ENCODE measurements at places on chromosomes 7 and 10. TPM values are rescaled to one million over a fixed set of nuclear protein-coding genes. Genes with fewer than 3 reads are reported as not detected.

The KIF11 gene
- 4.7 TPM for polyA plus RNA-seq

The PSD gene
- polyA plus RNA-seq = 0.10 TPM

The PRSS1 gene
- polyA plus RNA-seq = not detected

The TES gene
- 35.3 TPM for polyA plus RNA-seq

The RET gene
- polyA plus RNA-seq = 0.03 TPM

The TMEM213 gene
- not detected for polyA plus RNA-seq

The UNCX gene
- polyA plus RNA-seq = not detected

The DLX6 gene
- not detected for polyA plus RNA-seq

The ZC3HAV1L gene
- polyA plus RNA-seq = 15.9 TPM

The FUOM gene
- polyA plus RNA-seq = 39.0 TPM

The LOXL4 gene
- 1.9 TPM for polyA plus RNA-seq

The PNPLA8 gene
- polyA plus RNA-seq = 4.2 TPM

DNA sequence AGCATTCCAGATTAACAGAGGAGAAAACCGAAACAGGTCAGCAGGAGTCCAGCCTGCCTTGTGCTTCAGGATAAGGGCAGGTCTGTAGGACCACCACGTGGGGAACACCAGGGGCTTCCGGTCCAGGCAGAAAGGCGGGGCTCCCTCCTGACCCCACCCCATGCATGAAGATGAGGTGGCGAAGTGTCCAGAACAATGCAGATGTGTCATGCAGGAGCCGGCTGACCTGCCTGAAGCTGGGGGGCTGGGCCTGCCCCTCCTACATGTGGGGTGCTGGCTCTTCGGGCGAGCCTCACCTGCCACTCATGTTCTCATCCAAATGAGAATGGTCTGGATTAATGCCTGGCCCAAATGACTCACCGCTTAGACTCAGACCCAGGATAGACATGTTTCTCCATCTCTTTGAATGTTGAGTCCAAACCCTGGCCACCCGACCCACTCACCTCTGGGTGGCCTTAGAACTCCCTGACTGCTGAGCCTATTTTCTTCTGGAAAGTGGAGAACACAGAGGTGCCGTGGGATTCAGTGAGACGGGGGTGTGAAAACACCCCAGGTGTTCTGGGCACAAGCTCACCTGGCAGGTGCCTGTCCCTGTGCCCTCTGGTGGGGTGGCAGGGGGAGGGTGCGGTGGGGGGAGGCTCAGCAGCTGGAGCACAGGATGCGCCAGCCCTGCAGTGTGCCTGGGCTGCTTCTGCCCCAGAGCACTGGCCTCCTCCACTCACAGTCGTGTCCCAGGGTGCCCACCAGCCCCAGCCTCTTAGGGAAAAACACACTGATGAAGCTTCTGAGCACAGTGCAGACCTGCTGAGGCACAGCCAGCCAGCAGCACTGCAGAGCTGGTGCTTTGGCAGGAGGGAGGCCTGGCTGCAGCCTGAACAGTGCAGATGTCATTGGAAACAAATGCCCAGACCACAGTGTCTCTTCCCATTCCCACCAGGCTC lies 55.2 kb upstream of the GDF10 start:
- no peak for DNase-seq

GRCh38 chr7:129168231-129169021 lies 20.0 kb upstream of the SMO start:
- no peak for DNase-seq

DNA sequence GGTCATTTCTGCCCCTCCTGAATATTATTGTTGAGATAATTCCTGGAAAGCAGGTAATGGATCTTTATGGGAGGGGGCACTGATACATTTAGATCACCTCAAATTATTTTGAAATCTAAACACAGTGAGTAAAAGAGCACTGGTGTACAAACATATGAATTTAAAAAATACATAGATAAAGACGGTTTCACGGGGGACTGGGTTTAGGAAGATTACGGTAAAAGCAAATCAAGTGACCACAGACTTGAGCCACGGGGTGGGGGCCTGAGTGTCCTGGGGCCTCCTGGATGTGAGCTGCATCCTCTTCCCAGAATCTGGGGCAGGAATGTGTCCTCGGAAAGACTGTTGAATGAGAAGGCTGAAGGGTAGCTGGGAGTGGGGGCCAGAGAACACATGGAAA lies 219.1 kb upstream of the KLF6 start:
- no peak for DNase-seq

GRCh38 chr10:119737039-119737663 lies 11.3 kb downstream of the INPP5F start:
- no peak for DNase-seq

DNA sequence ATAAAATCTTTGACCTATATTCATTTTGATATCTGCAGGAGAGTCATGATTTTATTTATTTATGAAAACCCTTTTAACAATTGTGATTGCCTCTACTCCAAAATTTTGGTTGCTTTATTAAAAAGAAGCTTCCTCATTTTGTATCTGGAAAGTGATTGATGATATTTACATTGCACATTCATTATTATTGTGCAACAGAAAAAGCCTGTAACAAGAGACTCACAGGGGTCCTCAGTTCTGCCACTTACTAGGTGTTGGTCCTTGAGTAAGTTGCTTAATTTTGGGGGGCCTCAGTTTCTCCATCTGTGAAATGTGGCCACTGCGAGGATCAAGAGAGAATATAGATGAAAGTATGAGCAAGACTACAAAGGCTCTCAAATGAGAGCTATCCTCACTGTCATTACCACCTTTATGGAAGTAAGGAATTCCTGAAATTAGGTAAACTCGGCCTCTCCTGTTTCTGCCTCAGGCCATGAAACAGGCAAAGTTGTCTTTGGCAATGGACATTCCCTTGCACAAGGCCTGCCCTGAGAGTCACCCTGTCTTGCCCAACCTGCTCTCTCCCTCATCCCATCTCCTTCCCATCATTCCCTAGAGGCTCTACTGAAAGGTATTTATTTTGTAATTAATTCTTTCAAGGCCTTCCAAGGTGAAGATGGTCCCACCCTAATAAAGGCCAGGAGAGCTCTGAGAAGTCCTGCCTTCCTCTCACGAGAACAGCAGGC lies 66.1 kb upstream of the ABLIM1 start:
- DNase-seq = no peak

- no peak for DNase-seq
Observed at GRCh38 chr7:68224041-68224741, 1227.6 kb downstream of the TYW1 start.

- no peak for DNase-seq
Observed at GRCh38 chr7:128919881-128920799, 9.6 kb upstream of the KCP start.

GRCh38 chr10:48711830-48712229 lies 27.2 kb downstream of the WDFY4 start:
- no peak for DNase-seq

- no peak for DNase-seq
Observed at GRCh38 chr7:17152721-17153120, 145.7 kb upstream of the AHR start.

DNA sequence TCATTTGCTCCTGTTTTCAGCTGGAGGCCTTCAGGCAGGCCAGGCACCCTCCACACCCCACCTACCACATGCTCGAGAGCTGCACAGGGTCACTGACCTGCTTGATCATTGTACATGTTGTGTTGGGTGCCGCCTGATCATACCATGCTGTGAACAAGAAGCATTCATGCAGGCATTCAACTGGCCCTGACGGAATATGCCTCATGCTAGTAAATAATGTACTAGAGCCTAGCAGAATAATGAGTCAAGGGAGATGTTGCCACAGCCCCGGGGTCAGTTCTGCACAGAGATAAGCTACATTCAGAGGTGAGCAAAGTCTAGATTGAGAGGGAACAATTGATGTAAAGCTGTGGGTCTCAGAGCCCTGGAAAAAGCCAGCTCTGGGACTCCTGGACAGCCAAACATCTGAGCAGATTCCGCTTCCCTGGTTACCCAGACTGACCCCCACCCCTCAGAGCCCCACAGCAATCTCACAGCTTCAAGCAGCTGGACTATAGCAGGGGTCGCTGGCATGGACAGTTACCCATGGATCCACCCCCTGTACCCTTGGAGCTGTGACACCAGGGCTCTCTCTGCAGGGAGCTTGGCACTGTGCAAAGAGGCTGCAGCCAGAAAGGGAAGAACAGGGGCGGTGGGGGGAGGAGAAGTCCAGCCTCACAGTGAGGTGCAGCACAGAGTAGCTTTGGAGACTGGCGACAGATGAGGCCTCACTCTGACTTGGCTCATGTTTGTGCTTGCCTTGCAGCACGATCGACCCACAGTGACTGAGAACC lies 86.6 kb downstream of the FRMPD2 start:
- no peak for DNase-seq

DNA sequence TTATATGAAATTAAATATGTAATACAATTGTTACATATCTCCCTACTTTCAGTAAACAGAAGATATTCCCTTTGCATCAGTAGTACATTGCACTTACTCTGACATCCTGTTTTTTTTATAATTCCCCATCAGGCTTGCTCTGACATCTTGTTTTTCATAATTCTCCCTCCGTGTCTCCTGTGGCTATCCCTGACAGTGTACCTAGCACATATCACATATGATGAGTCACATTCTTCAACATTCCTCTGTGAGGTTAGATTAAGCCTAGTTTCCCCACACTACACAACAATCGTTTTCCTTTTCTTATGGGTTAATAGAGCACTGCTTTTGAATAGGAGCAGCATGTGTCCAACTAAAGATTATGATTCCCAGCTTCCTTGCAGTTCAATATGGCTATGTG lies 250.6 kb upstream of the NPVF start:
- DNase-seq = no peak

GRCh38 chr10:124026589-124026939 lies 66.8 kb downstream of the CHST15 start:
- DNase-seq = no peak

DNA sequence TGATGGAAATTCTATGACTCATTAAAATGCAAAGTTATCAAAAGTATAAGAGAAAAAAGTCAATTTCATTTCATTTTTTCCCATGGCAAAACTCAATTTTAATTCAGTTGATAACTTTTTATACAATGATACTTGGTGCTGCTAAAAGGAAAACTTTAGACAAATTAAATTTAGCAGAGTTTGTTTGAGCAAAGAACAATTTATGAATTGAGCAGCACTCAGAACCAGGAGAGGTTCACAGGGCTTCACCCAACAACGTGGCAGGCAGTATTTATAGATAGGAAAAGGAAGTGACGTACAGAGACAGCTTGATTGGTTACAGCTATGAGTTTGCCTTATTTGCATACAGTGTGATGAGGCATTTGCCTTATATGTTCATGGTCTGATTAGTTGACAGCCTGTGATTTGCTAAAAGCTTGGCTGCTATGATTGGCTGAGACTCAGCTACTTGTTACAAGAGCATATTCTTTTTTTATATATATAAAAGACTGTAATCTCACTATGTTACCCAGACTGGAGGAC lies 157.2 kb upstream of the CELF2 start:
- no peak for DNase-seq

- DNase-seq = no peak
Observed at GRCh38 chr10:12892924-12893323, 108.6 kb downstream of the CCDC3 start.

GRCh38 chr10:28382525-28383269 lies 79.8 kb upstream of the MPP7 start:
- DNase-seq = no peak

GRCh38 chr7:16918288-16918895 lies 36.6 kb upstream of the AGR3 start:
- DNase-seq = peak; percentile 58

GRCh38 chr10:77974396-77975074 lies 48.0 kb upstream of the DLG5 start:
- peak; percentile 18 for DNase-seq

- DNase-seq = no peak
Observed at GRCh38 chr10:305034-305433, 169.8 kb downstream of the ZMYND11 start.

DNA sequence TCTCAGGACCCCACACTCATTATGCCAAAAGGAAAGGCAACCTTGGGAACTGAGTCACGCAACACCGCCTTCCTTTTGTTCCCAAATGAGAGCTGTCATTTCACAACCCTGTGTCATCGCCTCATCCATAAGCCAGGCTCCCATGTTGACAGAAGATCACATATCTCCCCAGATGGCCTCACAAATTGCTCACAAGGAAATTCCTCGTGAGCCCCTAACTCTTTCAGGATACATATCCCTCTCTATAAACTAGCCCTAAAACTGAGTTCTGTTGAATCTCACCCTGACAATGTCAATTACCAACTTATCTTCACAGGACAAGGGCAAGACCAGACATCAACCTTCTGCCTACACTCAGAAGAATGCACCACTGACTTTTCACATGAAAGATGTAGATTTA lies 22.6 kb downstream of the CCDC3 start:
- no peak for DNase-seq

DNA sequence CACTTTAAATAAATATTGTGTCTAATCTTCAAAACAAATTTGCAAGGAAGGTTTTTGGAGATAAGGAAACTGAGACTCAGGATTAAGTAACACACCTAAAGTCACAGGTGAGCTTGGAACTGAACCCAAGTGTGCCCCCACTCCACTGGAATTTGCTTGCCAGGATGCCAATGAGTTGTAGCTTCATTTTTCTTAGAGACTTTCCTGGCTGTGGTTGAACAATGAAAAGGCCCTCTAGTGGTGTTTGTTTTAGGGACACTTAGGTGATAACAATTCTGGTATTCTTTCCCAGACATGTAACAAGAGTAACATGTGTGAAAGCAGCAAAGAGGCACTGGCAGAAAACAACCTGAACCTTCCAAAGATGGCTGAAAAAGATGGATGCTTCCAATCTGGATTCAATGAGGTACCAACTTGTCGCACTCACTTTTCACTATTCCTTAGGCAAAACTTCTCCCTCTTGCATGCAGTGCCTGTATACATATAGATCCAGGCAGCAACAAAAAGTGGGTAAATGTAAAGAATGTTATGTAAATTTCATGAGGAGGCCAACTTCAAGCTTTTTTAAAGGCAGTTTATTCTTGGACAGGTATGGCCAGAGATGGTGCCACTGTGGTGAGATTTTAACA lies 1.5 kb downstream of the IL6 start:
- peak; percentile 79 for DNase-seq

GRCh38 chr7:148972375-148972774 lies 55.9 kb downstream of the PDIA4 start:
- DNase-seq = no peak

DNA sequence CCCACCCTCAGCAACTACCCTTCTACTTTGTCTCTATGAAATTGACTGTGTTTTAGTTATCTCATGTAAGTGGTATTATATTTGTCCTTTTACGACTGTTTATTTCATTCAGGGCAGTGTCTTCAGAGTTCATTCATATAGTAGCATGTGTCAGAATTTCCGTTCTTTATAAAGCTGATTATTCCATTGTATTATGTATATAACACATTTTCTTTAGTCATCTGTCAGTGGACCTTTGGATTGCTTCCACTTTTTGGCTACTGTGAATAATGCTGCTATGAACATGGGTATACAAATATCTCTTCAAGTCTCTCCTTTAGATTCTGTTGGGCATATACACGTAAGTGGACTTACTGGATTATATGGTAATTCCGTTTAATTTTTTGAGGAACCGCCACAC lies 14.5 kb downstream of the SLF2 start:
- peak; percentile 46 for DNase-seq

- DNase-seq = no peak
Observed at GRCh38 chr10:4099202-4099601, 314.2 kb upstream of the KLF6 start.

DNA sequence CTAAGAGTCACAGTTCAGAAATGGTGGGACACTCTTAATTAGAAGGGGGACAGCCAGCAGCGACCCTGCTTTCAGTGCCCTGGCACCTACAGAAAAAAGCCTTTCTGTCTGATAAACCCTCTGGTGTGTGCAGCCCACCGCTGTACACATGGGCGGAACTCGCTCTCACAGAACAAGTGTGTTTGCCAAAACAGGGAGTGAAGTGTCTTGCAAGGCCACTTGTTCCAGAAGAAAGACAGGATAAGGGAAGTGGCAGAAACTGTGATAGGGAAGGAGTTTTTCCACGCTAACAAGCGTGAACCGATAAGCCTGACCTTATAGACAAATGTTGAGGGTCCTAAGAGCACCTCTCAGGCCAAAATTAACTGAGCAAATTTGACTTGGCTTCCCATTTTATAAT lies 203.7 kb upstream of the TCF7L2 start:
- DNase-seq = no peak
